ENCODE measurements at places on chromosomes 2 and 18. TPM values are rescaled to one million over a fixed set of nuclear protein-coding genes. Genes with fewer than 3 reads are reported as not detected.

DNA sequence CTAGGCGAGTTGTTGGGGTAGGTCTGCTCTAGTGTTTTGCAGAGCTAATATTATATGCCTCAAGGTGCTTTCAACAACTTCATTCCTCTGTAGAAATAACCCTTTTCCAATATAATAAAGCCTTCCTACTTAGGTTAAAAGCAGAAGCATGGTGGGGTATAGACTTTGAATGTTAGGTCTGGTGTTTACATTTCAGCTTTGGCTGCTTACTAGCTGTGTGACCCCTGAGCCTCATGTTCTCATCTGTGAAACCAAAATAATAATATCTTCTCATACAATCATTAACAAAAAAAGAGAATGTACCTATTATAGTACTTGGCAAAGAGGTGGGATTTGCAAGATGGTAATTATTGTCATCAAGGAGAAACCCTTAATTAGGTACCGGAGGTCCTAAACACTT lies 386.6 kb downstream of the NBAS start:
- no peak overlapping the region for H3K27ac ChIP-seq
- no peaks in the 10 kb centered on the region for H3K27me3 ChIP-seq
- no peak for DNase-seq
- no peak overlapping the region for H3K4me3 ChIP-seq
- no peaks in the 10 kb centered on the region for H3K4me1 ChIP-seq
- H3K36me3 ChIP-seq = no peaks in the 10 kb centered on the region

REEP1 gene
- 0.25 TPM for total RNA-seq

GRCh38 chr18:74623047-74623816 lies 25.6 kb downstream of the ZNF407 start:
- H3K4me1 ChIP-seq = no peaks in the 10 kb centered on the region
- no peaks in the 10 kb centered on the region for H3K36me3 ChIP-seq
- no peak overlapping the region for H3K4me3 ChIP-seq
- H3K27ac ChIP-seq = no peak overlapping the region
- H3K27me3 ChIP-seq = no peaks in the 10 kb centered on the region

HJURP gene
- total RNA-seq = 109 TPM

GPR35 gene
- 1.1 TPM for total RNA-seq

DNA sequence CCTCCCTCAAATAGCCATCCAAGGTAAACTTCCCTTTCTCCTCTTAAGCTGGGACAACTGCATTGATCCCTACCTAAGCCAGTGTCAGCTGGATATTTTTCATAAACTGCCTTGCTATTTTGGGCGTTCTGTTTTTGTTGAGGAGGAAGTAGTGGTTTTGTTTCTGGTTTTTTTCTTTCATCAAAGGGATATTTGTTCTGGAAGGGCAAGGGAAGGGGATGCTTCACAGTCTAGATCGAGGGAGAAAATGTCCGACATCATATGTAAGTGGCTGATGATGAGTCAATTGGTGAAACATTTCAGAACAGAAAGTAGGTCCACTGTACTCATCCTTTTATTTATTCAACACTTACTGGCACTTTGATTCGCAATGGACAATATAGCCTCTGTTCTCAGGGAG lies 31.0 kb downstream of the TANC1 start:
- no peak overlapping the region for H3K27ac ChIP-seq
- no peak overlapping the region for H3K4me3 ChIP-seq
- no peaks in the 10 kb centered on the region for H3K36me3 ChIP-seq
- no peaks in the 10 kb centered on the region for H3K27me3 ChIP-seq
- H3K4me1 ChIP-seq = peaks cover 40% of the 10 kb centered on the region

CHST10 gene
- total RNA-seq = not detected

DNA sequence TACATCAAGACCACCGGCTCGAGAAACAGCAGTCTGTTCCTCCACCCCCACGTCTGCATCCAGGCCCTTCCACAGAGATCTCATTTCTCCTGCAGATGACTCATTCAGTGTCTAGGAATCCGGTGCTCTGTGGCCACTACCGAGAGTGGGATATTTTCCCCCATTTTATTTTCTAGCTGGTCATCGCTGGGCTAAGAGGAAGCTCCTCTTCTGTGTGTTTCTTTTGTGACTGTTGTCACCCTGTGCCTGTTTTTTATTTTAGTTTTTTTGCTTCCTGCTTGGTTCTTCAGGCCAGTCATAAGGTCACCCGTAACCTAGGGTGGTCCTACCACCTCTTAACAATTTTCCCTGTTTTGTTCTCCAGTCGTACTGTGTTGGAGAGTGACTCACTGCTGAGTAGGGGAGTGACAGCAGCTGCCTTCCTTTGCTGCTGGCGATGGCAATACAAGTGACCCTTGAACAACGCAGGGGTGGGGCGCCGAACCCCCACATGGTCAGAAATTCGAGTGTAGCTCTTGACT lies 6.7 kb downstream of the RAMP1 start:
- H3K4me1 ChIP-seq = peaks cover 91% of the 10 kb centered on the region
- DNase-seq = peak; percentile 63
- H3K27ac ChIP-seq = peak overlapping the region; percentile 82

DNA sequence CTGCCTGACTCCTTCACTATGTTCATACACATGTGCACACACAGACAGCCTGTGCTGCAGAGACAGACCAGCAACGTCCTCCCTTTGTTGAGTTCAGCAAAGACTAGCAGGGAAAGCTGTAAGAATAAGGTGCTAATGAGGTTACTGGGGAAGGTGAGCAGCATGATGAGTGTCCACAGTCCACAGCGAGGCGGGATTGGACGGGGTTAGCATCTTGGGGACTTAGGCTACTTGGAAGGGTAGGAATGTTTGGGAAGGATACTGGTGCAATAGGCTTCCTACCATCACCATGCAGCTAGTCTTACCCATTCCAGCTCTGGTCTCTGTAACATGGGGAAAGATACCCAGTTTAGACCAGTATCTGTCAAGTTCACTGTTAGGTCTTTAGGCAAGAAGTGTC lies 41.9 kb downstream of the DPYSL5 start:
- H3K27me3 ChIP-seq = peaks cover 65% of the 10 kb centered on the region
- no peak overlapping the region for H3K27ac ChIP-seq
- H3K36me3 ChIP-seq = no peaks in the 10 kb centered on the region
- no peak overlapping the region for H3K4me3 ChIP-seq
- no peaks in the 10 kb centered on the region for H3K4me1 ChIP-seq

GRCh38 chr2:47009253-47009767 lies 93.7 kb upstream of the MCFD2 start:
- H3K4me1 ChIP-seq = peaks cover 14% of the 10 kb centered on the region
- no peak overlapping the region for H3K4me3 ChIP-seq

DNA sequence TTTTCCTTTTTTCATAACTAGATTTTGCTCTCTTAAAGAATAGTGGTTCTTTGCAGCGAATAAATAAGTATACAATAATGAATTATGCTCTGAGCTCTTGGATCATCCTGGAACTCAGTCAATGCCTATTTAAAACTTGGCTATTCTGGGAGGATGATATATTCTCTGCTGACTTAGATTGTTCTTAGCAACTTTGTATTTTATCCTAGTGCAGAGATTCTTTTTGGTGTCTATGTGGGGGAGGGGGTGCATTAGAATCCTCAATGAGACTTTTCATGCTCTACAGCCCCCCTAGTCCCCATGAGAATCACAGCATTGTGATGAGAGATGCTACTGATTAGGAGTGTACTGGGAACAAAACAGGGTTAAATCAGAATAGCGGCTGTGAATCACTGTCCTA lies 8.8 kb upstream of the FAM98A start:
- no peaks in the 10 kb centered on the region for H3K36me3 ChIP-seq
- no peak overlapping the region for H3K4me3 ChIP-seq
- no peaks in the 10 kb centered on the region for H3K27me3 ChIP-seq
- H3K4me1 ChIP-seq = no peaks in the 10 kb centered on the region
- no peak overlapping the region for H3K27ac ChIP-seq

GDF7 gene
- total RNA-seq = 0.04 TPM

GRCh38 chr2:38602136-38602731 lies 494 bp downstream of the HNRNPLL start:
- H3K27ac ChIP-seq = peak overlapping the region; percentile 54
- peaks cover 34% of the 10 kb centered on the region for H3K4me1 ChIP-seq
- DNase-seq = no peak

GRCh38 chr2:119308793-119309330 lies 57.8 kb downstream of the C2orf76 start:
- H3K27ac ChIP-seq = no peak overlapping the region
- no peaks in the 10 kb centered on the region for H3K36me3 ChIP-seq
- DNase-seq = no peak
- H3K27me3 ChIP-seq = no peaks in the 10 kb centered on the region
- no peak overlapping the region for H3K4me3 ChIP-seq

SLC4A3 gene
- total RNA-seq = 7.3 TPM

DNA sequence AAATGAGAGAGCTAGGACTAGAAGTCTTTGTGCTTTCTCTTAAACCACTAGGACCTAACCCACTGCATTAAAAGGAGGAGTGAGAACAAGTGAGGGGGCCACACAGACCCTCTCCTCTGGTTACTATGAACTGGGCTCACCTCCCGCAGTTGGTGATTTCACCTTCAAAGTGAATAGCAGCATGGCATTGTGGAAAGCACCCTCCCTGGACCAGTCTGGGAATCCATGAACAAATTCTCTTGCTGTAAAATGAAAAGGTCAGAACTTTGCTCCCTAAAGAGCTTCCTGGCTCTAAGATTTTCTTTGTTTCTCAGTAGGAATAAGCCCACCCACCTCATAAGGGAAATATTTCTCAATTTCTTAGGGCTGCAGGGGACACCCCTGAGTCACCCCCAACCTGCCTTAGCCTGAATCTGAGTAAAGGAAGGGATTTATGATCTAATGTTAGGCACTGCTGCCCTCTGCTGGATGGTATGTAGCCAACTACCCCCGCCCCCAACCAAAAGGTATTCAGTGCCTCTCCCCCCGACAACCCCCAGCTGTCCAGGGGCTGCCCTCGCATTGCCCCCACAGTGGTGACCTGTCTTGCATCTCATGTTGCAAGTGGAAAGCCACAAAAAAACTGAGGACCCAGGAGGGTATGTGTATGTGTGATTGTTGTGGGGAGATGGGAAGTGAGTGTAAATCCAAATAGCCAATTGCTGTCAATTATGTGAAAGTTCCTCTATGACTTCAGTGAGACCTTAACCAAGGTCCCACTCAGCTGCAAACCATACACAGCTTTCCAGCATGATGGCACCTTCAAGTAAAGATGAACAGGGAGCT lies 230.9 kb upstream of the SLC14A2 start:
- H3K4me1 ChIP-seq = peaks cover 5% of the 10 kb centered on the region
- no peak overlapping the region for H3K4me3 ChIP-seq
- H3K36me3 ChIP-seq = no peaks in the 10 kb centered on the region
- DNase-seq = peak; percentile 29

AMER3 gene
- not detected for total RNA-seq

ABCG5 gene
- total RNA-seq = not detected

DNA sequence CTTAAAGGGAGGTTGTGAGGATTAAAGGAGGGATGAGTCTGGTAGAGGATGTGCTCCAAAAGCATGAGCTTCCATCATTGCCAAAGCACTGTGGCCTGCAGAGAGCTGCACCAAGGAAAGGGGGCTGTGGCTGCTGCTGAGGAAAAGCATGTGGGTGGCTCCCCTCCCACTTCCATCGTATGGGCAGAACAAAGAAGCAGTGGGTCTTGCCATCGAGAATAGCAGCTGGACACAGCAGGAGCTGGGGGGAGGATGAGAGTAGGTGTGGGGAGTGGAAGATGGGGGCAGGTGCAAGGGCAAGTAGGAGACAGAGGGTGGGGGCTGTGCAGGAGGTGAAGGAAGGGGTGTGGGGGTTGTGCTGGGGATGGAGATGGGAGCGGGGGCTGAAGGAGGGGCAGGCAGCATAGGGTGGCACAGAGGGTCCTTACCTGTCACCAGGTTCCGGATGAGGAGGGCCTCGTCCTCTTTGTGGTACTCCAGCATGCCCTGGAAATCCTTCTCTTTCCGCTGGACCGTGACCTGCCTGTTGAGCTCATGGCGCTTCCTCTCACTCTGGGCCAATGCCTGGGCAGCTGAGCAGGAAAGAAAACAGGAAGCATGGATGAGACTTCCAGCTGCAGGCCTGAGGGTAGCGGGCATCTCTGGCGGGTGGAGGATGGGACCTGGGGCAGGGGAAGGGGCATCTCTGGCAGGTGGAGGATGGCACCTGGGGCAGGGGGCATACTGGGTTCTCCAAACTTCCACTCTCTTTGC lies 33.6 kb upstream of the ACAA2 start:
- DNase-seq = no peak
- no peak overlapping the region for H3K4me3 ChIP-seq
- no peaks in the 10 kb centered on the region for H3K27me3 ChIP-seq
- H3K4me1 ChIP-seq = peaks cover 27% of the 10 kb centered on the region
- H3K36me3 ChIP-seq = no peaks in the 10 kb centered on the region
- no peak overlapping the region for H3K27ac ChIP-seq

DNA sequence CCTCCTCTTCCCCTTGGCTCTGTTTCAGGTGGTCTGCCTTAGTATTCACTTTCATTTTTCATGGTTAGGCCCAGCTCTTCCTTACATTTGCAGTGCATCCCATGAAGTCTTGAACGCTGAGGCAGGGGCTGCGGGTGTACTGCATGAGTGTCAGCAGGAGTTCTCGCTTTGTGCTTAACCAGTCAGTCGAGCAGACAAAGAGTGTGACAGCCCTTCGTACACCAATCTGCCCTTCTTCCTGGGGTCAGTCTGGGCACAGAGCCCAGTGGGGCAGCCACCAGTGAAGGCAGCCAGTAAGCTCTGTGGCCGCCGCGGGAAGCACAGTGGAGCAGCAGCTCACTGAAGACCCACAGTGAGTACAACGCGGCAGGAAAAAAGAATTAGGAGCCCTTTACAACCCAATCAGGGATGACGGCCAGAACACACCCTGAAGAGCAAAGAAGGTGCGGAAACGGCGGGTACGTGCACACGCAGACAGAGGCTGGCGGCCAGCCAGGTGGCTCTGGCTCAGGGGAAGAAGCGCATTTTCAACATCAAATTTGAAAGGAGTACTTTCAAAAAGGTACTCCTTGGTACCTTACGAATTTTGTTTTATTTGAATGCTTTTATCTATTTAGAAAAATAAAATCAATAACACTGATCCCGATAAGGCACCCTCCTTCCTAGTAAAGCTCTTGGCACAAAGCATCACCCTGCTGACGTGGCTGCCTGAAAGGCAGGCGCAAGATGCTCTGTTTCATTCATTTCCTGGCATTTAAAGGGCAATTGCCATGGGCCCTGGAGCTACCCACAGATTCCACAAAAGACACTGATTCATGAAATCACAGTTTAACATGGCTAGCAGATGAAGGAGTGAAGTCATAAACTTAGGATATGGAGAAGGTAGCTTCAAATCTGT lies 47.0 kb upstream of the SEMA4C start:
- H3K36me3 ChIP-seq = no peaks in the 10 kb centered on the region
- DNase-seq = no peak
- H3K27ac ChIP-seq = no peak overlapping the region
- no peak overlapping the region for H3K4me3 ChIP-seq

- H3K27me3 ChIP-seq = peaks cover 3% of the 10 kb centered on the region
- no peaks in the 10 kb centered on the region for H3K4me1 ChIP-seq
- no peak overlapping the region for H3K4me3 ChIP-seq
- no peaks in the 10 kb centered on the region for H3K36me3 ChIP-seq
- DNase-seq = no peak
Measured at GRCh38 chr2:124318913-124319312, 293.8 kb downstream of the CNTNAP5 start.

POTEJ gene
- not detected for total RNA-seq

STAM2 gene
- 14.6 TPM for total RNA-seq

GRCh38 chr2:152033011-152033925 lies 65.6 kb downstream of the CACNB4 start:
- no peak for DNase-seq
- H3K4me1 ChIP-seq = no peaks in the 10 kb centered on the region
- H3K27ac ChIP-seq = no peak overlapping the region
- H3K4me3 ChIP-seq = no peak overlapping the region
- H3K27me3 ChIP-seq = 0 out of 2 replicates have a peak, but pooled peaks cover 4% of the 10 kb centered on the region
